ENCODE measurements at places on chromosomes 12 and 14.

DNA sequence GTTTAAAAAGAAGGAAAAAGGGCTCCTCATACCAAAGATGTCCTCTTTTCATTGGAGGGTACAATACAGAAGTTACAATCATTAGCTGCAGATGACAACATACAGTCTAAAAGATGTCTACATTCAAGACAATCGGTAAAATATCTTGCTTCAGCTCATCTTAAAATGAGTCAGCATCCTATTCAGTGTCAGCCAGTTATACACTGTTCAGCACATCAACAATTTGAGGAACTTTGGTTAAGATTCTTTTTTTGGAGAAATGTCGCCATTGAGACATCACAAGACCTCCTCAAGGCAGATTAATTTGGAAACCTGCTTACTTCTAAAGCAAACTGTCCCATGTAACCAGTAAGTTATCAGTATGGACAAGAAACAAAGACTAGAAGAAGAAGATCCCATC lies 100.7 kb upstream of the SLC38A4 start:
- DNase-seq, result no peak

DNA sequence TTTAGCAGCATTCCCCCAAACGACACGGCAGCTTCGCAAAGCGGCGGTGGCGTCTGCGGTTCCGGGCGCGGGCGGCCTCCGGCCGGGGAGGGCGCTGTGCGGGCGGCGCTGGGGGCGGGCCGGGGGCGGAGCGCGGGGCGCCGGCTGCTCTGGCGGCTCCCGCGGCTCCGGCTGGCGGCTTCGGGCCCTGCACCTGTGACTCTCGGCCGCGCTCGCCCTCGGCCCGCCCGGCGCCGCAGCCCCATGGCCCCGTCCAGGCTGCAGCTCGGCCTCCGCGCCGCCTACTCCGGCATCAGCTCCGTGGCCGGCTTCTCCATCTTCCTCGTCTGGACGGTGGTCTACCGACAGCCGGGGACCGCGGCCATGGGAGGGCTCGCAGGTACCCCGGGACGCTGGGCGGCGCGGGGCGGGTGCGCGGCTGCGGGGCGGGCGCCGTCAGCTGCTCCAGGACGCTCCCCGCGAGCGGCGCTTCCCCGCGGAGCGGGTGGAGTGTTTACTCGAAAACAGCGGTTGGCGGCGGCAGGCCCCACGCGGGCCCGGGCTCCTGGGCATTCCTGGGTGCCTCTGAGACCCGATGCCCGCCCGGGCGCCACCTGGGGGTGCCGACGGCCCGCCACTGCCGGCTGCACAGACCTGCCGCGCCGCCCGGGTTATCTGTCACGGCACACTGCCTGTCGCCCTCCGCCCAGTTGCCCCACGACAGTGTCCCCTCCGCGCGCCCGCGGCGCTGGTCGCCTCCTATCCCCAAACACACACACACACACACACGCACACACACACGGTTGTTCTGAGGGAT lies at the start of gene SLC48A1:
Gene SLC48A1 (plus strand): TSS at position 177 of the 796 bp plus-strand sequence. CDS start 67 bp downstream, at position 244.
- DNase-seq, result peak; percentile 96

- peak; percentile 65 for DNase-seq
Observed at GRCh38 chr12:117189725-117190209, 503 bp downstream of the FBXO21 start.

DNA sequence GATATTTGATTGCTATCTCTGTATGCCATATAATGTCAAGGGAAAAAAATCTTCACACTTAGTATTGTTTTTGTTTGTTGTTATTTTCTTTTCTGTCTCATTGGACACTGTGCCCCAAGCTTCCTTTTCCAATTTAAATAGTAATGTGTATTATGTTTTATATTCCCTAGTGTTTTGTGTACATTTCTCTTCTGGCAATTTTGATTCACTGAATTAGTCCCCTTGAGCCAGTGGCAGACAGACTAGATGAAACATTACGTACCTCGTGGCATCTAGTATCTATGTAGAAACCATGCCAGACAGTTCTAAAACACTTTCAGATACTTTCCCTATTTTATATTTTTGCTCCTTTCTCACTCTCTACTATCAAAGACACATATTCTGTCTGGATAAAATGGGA lies at the start of gene OR6C1:
Gene OR6C1 (plus strand): TSS at position 301 of the 400 bp plus-strand sequence. CDS start 6,257 bp downstream, outside the sequence.
- no peak for DNase-seq

DNA sequence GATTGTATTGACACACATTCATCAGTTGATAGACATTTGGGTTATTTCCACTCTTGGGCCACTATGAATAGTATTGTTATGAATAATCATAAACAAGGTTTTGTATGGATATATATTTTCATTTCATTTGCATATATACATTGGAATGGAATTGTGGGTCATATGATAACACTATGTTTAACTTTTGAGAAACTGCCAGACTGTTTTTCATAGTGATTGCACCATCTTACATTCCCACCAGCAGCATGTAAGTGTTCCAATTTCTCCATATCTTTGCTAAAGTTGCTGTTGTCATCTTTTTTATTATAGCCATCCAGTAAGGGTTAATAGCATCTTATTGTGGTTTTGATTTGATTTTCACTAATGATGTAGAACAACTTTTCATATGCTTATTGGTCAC lies 198.5 kb upstream of the PPFIA2 start:
- no peak for DNase-seq

DNA sequence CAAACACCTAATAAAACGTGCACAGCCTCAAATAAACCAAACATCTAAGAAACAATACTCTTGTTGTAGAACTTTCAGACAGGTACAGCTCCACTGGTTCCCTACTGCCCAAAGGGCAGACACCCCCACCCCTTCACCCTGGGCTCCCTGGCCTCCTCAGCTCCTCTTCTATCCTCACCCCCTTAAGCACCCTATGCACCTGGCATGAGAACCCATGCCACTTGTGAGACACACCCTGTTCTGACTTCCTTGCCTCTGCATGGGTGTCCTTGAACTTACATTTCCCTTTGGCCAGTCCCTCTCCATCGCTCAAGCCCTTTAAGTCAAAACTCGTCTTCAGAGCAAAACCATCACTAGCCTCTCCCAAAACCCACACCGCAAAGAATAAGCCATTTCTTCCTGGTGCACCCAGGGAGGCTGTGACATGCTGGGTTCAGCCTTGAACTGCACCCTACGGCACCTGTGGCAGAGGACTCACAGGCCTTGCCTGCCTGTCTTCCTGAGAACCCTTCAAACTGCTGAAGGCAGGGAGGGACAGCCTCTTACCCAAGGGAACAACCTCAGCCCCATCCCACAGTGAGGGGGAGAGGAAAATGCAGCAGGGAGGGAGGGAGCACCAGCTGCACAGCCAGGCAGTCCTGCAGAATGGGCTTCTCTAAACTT lies 12.6 kb upstream of the ACTR6 start:
- no peak for DNase-seq

DNA sequence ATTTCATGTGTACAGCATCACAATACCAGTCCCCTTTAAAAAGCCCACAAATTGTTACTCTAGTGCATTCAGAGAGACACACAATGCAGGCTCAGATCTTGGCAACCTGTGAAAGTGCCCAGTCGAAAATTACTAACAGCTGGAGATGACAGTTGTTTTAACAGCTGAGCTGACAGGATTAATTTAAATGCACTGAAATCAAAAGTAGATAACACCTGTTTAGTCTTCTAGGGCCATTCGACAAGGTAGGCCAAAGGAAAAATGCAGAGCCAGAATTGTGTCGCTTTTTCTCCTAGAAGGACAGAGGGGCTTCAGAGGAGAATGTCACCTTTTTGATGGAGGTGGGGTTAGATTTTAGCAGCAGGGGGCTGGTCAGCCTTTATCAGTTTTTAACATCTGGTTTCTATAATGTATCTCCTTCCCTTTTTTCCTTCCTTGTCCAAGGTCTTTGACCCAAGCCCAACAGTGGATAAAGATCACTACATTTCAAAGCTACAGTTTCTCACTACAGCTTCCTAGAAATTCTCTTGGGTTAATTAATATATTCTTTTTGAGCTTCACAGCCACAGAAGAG lies 139.1 kb downstream of the SOX5 start:
- no peak for DNase-seq

DNA sequence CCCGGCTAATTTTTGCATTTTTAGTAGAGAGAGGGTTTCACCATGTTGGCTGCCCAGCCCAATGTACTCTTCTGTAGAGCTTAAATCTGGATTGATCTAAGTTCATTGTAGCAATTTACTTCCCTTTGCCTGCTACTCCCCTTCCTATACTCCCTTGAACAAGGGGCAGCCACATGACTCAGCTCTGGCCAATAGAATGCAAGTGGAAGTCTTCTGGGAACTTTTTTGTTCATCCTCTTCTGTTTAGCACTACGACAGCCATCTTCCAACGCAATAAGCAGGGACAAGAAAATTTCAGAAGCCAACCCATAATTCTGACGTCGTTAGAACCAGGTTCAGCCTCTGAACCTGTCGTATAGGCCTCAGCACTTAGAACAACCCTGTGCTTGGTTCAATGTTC lies 6.4 kb upstream of the RAD52 start:
- no peak for DNase-seq

GRCh38 chr12:105271364-105271763 lies 35.4 kb upstream of the APPL2 start:
- no peak for DNase-seq

DNA sequence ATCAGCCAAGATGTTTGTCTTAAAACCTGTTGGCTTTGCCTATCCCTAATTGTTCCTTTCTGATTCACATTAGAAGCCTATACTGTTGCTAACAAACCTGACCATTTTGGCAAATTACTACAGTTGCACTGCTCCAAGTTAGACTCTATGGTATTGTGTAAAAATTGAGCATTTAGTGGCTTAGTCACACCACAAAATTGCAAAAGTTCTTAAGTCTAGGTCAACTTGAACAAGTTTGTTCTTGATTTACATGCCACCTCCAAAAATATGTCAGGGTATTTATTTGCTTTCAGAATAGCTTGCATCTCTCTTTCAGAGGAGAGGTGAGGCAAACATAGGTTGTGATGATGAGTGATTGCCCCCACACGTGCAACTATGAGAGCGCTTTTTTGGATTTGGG lies 27.0 kb upstream of the PTHLH start:
- DNase-seq, result no peak

- no peak for DNase-seq
Observed at GRCh38 chr12:132530447-132530846, 40.5 kb downstream of the FBRSL1 start.

GRCh38 chr14:63642229-63642611 lies 549 bp upstream of the WDR89 start:
- DNase-seq, result peak; percentile 77

- no peak for DNase-seq
Observed at GRCh38 chr12:78036874-78037273, 206.2 kb downstream of the NAV3 start.

- DNase-seq, result no peak
Observed at GRCh38 chr12:122749569-122750332, 2.9 kb upstream of the DENR start.

- peak; percentile 49 for DNase-seq
Observed at GRCh38 chr14:68232300-68233055, 412.9 kb downstream of the RAD51B start.

- DNase-seq, result no peak
Observed at GRCh38 chr14:68441542-68441941, 351.3 kb downstream of the ZFP36L1 start.

DNA sequence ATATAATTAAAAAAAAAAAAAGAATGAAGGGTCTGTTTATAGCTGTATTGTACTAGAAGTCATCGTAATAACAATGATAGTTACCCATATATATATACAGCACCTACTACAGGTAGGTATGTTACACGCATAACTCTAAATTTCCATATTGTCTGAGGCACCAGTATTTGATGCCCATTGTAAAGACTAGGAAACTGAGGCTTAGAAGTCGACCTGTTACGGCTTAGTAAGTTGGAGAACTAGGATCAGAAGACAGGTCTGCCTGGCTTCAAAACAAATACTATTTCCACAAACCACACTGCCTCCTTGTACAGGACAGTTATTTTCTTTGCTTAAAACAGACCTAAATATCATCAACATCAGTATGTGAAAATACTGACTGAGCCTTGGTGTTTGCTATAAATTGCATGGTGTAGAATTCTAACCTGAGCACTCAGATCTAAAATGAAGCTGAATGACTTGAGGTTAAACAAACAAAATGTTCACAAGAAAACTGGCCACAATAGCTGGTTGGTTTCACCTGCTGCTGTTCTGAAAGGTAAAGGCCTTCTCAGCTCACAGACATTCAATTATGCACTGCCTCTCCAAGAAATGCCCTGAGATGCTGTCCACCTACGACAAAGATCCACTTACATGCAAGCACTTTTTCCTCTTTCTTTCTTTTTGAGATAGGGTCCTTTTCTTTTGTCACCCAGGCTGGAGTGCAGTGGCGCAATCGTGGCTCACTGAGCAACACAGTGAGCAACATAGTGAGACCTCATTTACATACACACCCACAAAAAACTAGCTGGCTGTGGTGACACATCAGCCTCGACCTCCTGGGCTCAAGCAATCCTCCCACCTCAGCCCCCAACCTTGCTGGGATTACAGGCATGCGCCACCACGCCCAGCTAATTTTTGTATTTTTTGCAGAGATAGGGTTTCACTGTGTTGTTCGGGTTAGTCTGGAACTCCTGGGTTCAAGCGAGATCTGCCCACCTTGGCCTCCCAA lies 35.7 kb downstream of the SSH1 start:
- DNase-seq, result peak; percentile 56

- DNase-seq, result peak; percentile 55
Observed at GRCh38 chr12:48512855-48513254, 12.6 kb upstream of the OR8S1 start.

GRCh38 chr12:56334490-56334793 lies 642 bp upstream of the PAN2 start:
- DNase-seq, result no peak

DNA sequence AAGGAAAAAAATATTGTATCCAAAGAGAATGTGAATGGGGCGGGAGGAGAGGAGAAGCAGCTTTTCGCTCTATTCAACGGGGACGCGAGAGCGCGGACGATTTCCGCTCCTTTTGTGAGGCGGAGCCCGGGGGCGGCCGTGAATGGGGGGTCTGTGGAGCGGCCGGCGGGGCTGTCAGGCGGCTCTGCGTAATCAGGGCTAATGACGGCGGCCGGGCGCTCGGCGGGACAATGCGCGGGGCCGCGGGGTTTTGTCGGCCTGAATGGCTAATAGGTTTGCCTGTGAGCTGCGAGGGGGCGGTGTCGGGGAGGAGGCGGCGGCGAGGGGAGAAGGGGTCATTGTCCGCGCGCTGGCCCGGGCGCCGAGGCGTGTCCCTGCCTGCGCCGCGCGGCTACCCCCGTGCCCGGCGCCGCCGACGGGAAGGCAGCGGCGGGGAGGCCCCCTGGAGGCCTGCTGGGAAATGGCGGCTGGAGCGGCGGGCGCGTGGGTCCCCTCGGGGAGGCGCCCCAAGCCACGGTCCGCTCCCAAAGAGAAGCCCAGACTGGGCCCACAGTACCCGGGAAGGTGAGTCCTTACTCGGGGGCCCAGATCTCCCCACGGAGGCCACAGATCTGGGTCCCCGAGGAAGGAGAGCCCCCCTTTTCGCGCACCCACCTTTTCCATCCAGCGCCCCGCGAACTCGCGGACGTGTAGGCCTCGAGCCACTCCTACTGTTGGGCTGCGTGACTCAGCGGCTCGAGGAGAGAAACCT lies 6.0 kb downstream of the SIX6 start:
- DNase-seq, result peak; percentile 68

Measured in GM20000 (cell line).